T-helper 1 cell (primary cell): ENCODE measurements at places on chromosomes 6 and 20.

- DNase-seq: no peak
These were observed 3.6 kb downstream of the B3GALT4 start for GRCh38 chr6:33280539-33280938.

DNA sequence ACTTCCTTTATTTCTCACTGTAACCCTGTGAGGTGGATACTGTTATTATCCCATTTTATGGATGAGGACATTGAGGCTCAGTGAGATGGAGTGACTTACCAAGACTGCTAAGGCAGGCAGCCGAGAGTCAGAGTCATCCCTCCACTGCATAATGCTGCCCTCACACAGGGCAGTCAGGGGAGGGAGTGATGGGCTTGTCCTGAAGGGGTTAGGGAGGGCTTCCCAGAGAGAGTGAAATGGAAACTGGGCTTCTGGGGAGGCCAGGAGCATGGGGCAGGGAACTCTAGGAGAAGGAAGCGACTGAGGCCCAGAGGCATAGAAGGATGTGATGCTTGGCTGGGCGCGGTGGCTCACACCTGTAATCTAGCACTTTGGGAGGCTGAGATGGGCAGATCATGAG lies 31.1 kb downstream of the TM9SF4 start:
- DNase-seq: no peak

GRCh38 chr6:65819152-65819551 lies 112.1 kb upstream of the EYS start:
- no peak for DNase-seq

DNA sequence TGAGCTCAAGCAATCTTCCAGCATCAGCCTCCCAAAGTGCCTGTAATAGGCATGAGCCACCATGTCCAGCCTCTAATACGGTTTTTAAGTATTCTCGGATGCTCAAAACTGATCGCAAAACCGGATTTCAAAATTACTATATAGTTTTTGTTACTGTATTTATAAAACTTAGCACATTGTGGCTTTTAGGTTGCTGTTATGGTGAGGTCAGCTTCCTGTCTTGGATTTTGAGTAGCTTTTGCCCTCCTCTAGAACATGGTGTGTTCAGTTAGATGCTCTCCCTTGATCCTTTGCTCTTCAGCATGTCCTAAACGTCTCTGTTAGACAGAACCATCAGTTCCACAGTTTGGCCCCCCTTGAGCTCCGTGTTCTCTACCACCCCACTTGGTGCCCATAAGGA lies 96.2 kb downstream of the RPP40 start:
- no peak for DNase-seq

GRCh38 chr6:32126880-32127279 lies 1.2 kb downstream of the ATF6B start:
- no peak for DNase-seq

DNA sequence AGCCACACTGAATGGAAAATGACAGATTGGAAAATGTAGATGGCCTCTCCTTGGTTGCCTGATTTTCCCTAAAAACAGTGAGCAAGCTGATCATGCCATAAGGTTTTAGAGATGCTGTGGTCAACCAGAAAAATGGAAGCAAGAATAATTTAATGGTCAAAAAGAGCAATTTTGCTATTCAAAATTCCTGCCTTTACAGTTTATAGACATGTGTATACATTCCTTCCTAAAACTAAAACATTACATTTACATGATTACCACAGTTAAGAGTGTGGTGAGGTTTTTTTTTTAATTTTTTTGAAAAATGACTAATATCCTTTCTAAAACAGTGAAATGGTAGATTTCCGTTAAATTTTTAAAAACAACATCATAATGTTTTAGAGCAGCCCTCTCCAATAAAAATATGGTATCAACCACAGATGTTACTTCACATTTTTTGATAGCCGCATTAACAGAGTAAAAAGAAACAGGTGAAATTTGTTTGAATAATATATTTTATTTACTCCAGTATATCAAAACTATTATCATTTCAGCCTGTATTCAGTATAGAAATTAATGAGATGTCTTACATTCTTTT lies 407.0 kb upstream of the SOX4 start:
- no peak for DNase-seq

DNA sequence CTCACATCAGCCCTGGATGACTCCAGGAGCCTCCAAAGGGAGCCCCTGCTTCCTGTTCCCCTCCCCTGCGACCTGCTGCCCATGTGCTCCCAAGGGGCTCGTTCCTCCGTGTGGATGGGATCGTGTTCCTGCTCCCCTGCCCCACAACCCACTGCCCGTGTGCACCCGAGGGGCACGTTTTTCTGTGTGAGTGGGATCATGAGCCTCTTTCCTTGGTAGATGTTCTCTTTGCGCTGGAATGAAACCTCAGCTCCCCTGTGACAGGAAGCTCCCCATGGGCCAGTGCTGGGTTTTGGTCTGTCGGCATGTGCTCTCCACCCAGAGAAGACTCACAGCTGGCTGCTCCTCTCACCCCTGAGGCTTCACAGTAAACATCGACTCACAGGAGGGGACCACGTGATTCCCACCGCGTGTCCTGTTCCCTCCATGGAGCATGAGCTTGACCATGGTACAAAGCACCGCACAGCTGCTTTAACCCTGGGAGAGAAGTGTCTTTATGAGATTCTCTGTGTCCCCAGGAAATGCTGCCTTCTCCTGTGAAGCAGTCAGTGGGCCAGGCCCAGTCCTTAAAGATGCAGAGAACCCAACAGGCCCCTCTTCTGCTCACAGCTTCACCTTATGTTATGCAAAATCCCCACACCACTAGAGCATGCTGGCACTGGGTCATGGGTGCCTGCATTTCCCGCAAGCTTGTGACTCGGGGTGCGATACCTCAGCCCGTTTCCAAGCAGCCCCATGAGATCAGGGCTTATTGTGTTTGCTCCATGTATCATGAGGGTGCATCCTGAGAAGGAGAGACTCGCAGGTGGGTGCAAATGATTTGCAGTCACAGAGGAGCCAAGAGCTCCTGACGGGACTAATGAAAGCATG lies 215.1 kb downstream of the ERMARD start:
- no peak for DNase-seq

DNA sequence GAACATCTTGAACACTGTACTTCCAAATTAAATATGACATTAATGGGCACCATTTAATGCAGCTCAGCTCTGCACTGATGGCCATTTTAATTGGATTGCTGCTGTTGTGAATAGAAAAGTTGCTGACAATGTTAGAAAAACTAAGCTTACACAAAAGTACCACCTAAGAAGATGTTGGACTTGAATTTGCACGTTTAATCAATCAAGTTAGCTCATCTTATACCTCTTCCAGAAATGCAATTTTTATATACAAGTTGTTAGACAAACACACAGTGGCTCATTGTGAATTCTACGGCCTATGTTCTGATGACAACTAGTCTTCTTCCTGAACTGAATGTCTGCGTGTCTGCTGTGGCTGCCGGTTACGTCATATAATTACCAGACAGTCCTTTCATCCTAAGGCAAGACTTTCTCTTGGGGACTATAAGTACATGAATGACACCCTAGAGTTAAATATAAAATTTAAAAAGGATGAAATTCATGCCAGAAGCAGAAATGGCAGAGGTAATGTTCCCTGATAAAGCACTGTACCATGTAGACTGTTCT lies 330.2 kb downstream of the EPM2A start:
- no peak for DNase-seq

GRCh38 chr20:19659448-19659847 lies 98.6 kb upstream of the RIN2 start:
- no peak for DNase-seq

DNA sequence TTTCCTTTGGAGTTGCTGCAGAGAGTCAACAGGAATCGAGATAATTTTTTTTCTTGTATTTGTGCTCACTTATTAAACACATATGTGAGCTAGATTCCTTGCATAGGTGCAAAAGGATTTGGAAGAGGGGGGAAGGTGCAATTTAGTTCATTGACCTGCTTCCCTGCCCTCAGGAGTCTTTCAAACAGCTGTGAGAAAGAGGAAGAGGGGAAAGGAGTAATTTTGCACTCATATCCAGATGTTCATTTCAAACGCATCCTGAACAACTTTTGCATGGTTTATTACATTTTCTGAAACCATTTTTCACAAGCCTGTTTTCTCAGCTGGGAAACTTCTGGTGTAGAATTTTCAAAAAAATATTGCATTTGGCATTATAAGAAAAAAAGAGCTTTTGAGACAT lies 795.0 kb downstream of the MAFB start:
- DNase-seq: no peak

GRCh38 chr6:83758533-83758932 lies 49.6 kb upstream of the SNAP91 start:
- no peak for DNase-seq

DNA sequence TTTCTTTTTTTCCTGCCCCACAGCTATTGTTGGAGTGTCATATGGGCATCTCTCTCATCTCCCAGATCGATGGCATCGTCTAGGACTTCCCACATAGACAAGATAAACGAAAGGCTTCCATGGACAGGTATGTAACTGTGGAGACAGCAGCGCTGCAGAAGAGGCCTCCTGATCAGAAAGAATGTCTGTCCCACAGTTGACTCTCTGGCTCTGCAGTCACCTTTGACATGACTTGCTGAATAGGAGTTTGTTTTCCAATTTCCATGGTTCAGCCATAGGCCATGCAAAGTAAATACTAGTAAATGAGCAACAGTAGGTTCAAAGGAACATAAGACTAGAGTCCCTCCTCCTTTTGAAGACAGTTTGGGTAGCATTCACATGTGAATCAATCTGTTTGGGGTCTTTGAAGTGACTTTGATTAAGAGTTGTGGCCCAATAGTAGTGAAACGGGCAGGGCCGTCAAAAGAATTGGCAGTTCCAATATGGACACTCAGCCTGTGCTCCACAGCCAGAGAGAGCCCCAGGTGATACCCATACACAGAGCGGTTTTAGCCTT lies 134.7 kb upstream of the IFNGR1 start:
- no peak for DNase-seq

DNA sequence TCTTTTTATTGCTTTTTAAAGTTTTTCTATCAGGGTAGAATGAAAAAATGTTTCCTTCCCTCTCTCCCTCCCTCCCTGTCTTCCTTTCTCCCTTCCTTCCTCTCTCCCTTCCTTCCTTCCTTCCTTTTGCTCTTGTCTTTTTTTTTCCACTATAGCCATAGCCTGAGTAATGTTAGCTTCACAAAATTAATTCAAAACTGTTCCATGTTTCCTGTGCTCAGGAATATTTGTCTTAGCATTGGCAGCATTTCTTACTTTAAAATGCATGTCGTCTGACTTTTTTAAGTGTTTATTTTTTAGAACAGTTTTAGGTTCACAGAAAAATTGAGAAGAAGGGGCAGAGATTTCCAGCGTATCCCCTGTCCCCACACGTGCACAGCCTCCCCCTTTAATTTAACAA lies 730.8 kb upstream of the CITED2 start:
- no peak for DNase-seq

GRCh38 chr6:130769861-130770260 lies 57.3 kb upstream of the SMLR1 start:
- DNase-seq: no peak

GRCh38 chr6:108039681-108040080 lies 34.9 kb downstream of the OSTM1 start:
- no peak for DNase-seq

DNA sequence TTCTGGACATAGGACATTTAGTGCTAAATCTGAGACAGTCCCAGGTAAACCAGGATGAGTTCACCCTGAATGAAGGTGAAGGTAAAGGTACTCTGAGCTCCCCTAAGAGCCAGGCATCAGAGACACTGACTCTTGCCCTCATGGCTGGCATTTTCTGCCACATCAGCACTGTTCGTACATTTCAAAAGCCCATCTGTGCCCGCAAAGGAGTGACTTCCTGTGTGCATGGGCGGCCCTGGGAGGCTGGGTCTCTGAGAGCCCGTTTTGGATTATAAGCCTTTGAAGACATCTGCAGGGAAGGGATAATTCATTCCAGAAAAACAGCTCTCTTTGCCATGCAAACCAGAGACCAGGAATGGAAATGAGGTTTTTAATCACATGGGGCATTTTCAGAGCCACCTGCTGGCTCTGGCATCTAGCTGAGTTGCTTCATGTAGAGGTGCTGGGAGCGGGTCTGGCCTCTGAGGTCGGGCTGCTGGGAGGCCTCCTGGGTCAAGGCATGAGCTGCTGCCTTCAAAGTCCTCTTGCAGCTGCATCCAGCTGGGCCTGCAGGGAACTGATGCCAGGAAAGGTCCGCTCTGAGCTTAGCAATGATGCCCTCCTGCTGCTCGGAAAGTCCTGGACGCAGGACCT lies 348.3 kb downstream of the DHX35 start:
- no peak for DNase-seq

DNA sequence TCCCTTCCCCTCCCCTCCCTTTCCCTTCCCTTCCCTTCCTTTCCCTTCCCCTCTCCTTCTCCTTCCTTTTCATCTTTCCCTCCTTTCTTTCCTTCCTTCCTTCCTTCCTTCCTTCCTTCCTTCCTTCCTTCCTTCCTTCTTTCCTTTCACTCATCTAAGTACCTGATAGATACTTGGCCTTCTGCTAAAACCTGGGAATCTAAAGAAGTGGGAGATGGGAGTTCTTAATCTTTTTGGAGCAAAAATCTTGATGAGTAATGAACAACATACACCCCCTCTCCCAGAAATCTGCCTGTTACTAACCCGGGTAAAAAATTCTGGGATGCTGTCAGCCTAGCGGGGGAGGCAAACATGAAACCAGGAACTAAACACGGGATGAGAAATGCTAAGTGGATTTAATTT lies 100.7 kb downstream of the VEGFA start:
- DNase-seq: no peak

DNA sequence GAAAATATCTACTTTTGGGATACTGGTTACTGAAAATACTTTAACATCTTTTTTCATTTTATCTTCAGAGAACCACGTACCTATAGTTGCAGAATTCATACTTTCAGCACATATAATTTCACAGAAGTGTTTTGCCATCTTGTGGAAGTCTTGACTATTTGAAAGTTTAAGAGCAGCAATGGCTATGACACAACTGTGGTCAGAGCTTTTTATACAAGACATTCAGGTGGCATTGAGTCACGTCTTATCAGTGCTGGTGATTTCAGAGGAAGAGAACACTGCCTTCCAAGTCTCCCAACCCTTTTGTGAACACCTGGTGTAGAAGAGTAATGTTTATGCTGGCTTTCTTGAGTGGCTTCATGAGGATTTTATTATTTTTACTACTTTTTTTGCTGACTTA lies 171.6 kb downstream of the ARID1B start:
- DNase-seq: no peak

GRCh38 chr6:73878403-73878802 lies 182.4 kb downstream of the CD109 start:
- no peak for DNase-seq

DNA sequence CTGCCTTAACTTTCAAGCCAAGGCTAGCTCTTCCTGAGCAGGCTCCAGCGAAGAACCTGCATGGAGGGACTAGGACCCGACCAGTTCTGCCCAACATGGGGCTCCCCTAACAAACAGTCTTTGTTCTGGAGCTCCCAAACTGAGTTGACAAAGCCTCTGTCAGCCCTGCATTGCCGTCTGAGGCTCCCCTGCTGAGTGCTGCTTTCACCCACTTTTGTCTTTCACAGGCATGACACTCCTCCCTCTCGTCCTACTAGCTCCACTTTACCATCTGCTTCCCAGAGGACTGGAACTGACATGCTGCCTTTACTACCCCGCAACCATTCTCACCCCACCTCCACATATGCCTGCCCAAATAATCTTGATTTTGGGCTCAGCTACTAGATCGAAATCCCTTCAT lies 45.1 kb upstream of the B4GALT5 start:
- no peak for DNase-seq
